HFFc6 (cell line): ENCODE measurements at places on chromosomes 16 and 17. TPM values are rescaled to one million over a fixed set of nuclear protein-coding genes. Genes with fewer than 3 reads are reported as not detected.
A peak's percentile ranks its signal among the peaks of the same experiment; 100 is the strongest.

GRCh38 chr17:10754109-10754508, 24.3 kb upstream of the TMEM220 start:
- no peak for DNase-seq

DNA sequence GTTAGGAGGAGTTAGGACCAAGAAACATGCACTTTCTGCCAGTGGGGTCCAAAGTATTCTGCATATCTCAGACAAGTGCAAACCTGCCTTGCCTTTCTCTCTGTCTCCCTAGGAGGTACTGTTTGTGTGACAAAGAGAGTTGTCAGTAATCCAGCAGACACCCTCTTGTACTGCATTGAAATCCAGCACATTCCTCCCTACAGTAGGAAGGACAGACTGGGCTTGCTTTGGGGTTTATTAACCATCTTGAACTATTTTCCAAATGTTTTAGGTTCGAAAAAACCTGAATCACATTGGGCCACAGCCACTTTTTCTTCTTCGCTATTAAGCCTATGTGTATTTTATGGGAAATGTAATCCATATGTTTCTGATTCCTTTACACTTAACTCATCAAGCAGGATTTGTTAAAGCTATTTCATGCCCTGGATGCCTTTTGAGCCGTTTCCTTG, 204.2 kb upstream of the KCNJ16 start:
- peak; percentile 70 for DNase-seq

DNA sequence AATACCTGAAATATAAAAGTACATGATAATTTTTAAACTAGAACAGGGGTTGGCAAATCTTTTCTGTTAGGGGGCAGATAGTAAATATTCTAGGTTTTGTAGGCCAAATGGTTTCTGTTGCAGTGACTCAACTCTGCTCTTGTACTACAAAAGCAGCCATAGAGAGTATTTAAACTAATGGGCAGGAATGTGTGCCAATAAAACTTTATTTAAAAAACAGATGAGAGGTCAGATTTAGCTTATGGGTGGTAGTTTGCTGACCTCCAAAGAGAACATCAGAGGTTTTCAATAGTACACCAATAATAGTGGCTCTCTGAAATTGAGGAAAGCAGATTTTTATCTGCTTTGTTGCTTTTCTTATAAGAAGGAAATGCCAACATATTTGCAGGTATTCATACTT, 15.2 kb upstream of the FAM20A start:
- DNase-seq, result no peak

- no peak for DNase-seq
These were observed 45.5 kb upstream of the ZFHX3 start for GRCh38 chr16:73093146-73094144.

- no peak for DNase-seq
These were observed 159.1 kb downstream of the WWOX start for GRCh38 chr16:78258375-78259065.

- DNase-seq, result no peak
These were observed 133.4 kb downstream of the MAP2K6 start for GRCh38 chr17:69547947-69548346.

DNA sequence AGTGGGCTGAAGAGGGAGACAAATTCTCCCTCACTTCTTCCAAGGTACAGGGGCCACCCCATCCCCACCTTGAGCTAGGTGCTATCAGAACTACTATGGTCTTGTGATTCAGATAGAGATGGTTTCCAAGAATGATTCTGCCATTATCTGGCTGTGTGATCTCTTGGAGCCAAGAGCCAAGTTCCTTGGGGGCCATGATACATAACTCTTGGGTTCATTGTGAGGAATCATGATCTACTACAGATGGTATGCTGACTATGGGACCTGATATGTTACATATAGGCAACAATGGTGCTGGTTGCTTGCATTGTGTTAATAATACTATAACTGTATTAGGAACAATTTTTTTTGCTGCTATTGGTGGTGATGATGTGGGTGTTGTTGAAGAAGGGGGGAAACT, 45.7 kb downstream of the DYNLRB2 start:
- DNase-seq, result peak; percentile 50

TEKT1 gene
- not detected in 3 replicates for total RNA-seq

GRCh38 chr17:78442648-78443218, 64.3 kb downstream of the PGS1 start:
- no peak for DNase-seq

YPEL3 gene
- 18.9 to 28.4 TPM (median 20.3 TPM) in 3 replicates for total RNA-seq

DNA sequence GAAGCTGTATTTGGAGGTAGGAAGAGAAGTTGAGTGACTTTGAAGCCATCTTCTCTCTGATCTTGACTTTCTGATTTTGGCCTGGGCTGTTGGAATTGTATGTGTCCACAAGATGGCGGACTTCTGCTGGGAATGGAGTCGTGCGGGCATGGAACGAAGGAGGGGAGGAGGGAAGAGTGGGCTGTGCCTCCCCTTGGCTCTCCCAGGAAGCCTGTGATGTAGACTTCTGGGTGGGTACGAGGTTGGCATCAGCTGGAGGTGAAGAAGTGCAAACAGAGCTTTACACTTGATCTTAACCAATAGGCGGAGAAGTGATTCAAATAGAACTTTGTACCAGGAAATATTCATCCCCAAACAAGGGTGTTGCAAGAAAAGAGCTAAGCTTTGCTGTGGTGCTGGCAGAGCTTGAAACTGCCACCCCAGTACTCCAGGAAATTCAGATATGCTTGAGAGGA, 7.4 kb upstream of the TMEM220 start:
- peak; percentile 44 for DNase-seq

DNA sequence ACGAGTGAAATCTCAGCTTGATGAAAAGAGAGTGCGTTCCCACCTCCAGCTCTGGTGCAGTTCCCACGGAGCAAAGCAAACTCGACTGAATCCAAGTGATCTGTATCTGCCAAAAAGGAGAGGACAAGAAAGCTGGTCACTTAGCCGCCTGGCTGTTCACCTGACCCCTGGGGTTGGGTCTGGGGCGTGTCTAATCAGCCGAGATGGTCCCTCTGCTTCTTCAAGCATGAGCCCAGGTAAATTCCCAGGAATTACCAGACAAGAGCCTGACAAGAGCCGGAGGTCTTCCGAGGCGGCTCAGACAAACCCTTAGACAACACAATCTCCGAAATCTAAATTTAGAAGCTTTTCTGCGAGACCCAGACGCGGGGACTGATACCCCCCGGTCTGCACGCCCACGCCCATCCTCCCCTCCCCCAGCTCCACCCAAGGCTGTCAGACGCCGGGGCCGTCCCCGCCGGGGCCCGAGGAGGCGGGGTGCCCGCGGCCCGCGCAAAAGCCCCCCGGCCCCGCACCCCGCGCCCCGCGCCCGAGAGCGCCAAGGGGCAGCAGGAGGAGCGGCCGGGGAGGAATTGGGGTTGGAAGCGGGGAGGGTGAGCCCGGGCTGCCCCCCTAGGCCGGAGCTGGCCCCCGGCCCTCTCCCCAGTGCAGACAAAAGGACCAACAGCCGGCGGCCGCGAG, 674 bp downstream of the ZNF821 start:
- DNase-seq, result no peak

DNA sequence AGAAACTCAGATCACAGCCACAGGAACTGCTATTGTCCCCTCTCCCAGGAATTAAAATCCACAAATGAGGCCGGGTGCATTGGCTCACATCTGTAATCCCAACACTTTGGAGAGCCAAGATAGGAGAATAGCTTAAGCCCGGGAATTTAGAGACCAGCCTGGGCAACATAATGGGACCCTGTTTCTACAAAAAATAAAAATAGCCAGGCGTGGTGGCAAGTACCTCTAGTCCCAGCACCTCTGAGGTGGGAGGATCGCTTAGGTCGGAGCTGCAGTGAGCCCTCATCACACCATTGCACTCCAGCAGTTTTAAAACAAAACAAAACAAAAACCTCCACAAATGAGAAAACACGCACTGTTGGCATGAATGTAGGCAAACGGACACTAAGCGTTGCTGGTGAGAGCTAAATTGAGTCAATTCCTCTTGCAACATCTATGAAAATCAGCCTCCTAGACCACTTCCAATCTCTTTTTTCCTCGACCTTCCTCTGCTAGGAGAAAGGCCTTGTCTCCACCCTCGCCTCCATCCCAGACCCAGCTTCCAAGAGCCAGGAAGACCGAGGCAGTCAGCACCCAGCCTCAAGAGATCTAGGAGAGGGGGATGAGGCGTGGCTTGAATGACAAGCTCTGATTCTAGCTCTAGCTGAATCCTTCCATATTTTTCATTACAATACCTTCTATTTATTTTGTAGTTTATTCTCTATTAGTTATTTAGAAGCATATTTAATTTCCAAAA, 14.8 kb downstream of the TLE7 start:
- DNase-seq, result no peak

SOST gene
- not detected in 3 replicates for total RNA-seq

DNA sequence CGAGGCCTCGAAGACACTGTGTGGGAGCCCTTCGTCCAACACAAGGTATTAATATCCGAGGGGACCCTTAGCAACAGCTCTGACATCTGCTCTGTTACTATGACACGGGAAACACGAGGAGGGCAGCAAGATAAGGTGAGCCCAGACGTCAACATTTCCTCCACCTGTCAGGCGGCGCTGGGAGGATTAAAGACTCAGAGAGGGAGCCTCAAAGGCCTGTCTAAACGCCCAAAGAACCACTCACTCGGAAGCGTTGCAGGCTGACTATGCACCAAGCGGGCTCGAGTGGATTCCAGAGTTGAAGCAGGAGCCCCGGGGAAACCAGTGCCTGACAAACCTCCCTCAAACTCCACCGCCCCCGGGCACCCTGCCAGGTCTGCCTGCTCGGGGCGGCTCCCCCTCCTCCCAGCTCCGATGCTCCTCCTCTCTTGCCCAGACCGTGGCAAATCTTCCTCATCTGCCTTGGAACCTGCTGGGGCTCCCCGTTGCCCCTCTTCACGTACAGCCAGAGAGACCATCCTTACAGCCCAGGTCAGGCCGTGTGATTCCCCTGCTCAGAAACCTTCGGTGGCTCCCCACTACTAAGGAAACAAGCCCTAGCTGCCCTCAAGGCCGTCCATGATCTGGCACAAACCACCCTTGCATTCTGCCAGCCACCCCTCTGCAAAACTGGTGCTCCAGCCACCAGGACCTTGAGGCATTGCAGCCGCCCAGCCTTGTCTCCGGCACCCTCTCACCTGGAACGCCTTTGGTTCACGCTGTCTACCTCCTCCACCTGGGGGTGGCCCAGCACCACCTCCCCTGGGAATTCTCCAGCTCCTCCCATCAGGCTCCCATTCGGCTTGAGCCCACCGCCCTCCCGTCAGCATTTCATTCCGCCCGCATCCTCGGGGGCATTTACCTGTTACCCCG, 16.2 kb downstream of the RPH3AL start:
- no peak for DNase-seq

GRCh38 chr17:32941419-32942032, 13.6 kb downstream of the TMEM98 start:
- no peak for DNase-seq

MAP3K3 gene
- total RNA-seq, result 24.1 to 28.5 TPM (median 27.2 TPM) in 3 replicates

CLCN7 gene
- 52.2 to 64.0 TPM (median 62.6 TPM) in 3 replicates for total RNA-seq

DNA sequence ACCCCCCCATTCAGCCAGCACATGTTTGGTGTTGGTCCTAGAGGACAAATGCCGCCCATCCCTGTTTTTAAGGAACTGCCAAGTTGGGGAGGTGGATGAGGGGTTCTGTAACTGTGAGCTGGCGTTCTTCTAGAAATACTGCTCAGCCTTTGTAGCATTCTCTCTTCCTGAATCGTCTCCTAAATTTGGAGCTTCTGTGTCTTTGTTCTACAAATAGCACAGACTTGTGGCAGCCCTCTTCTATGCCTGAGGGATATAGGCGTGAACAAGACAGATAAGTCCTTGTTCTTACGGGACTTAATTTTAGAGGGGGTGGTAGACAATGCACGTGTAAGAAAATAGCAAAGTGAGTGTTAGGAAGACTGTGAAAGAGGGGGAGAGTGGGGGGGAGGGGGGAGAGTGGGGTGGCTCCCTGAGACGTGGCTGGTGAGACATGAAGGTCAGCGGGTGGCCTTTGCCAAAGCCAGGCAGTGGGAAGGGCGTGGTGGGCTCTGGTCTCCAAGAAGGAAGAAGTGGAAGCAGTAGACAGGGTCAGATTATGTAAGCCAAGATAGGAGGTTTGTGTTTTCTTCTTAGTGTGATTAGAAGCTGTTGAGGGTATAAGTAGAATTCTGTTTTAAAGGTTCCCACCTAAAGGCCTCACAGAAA, 9.9 kb downstream of the MFSD11 start:
- no peak for DNase-seq

KCNG4 gene
- total RNA-seq, result not detected in 3 replicates

GRCh38 chr16:17313793-17314547, 156.8 kb downstream of the XYLT1 start:
- no peak for DNase-seq

OR4D1 gene
- not detected in 2 replicates for total RNA-seq

FLOT2 gene
- 54.4 to 80.9 TPM (median 59.1 TPM) in 3 replicates for total RNA-seq

MPV17L gene
- 0.02 TPM in 1 of 3 replicates, not detected in the others for total RNA-seq

DNA sequence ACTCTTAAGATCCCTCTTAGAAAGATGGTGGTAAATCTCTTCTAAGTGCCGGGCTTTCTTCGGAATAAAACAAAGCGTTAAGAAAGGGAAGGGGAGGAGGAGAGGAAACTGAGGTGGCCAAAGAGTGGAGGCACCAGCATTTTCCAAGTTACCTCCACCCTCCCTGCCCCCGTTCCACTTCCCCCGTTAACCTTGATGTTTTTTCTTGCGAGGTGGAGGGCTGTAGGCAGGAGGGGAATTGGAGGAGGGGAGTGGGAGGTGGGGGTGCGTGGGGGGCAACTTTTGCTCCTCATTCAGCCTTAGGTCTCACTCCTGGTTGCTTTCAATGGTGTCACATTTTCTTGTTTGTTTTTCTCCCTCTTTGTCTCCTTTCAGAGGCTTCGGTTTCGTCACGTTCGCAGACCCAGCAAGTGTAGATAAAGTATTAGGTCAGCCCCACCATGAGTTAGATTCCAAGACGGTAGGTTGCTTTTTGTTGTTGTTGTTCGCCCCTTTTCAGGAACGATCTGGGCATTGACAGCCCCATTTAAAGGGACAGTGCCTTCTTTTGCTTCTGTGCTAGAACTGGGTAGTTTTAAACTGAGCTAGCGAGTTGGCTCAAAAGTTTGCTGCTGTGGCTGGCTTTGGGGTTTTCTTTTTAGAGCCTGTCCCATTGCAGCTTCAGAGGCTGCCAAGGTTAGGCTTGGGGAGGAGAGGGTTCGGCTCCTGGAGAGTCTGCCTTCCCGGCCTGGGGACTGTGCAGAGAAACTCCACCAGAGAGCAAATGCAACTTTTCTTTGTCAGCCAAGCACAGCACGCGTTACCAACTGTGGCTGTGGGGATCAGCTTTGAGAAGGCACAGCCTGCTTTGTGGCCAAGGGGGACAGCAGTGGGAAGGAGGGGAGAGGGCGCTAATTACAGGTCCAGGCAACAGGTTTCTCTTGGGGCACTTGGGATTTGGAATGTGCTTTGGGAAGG, 1.9 kb downstream of the MSI2 start:
- no peak for DNase-seq

GRCh38 chr17:67253384-67253783, 8.4 kb upstream of the HELZ start:
- DNase-seq, result no peak

DNA sequence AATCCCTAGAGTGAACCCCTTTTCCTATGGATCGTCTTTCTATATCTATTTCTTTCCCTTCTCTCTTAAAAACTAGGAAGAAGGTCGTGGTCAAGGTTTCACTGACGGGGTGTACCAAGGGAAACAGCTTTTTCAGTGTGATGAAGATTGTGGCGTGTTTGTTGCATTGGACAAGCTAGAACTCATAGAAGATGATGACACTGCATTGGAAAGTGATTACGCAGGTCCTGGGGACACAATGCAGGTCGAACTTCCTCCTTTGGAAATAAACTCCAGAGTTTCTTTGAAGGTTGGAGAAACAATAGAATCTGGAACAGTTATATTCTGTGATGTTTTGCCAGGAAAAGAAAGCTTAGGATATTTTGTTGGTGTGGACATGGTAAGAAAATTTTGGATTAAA, 9.6 kb downstream of the CYLD start:
- DNase-seq, result no peak

- DNase-seq, result no peak
These were observed 8.5 kb upstream of the COG1 start for GRCh38 chr17:73184136-73184993.

HSD3B7 gene
- 18.7 and 18.9 TPM in 2 replicates for total RNA-seq

DOC2B gene
- not detected in 2 replicates for total RNA-seq
